ENCODE measurements at places on chromosomes 11 and 22. TPM values are rescaled to one million over a fixed set of nuclear protein-coding genes. Genes with fewer than 3 reads are reported as not detected.

CARNS1 gene
- 0.97 TPM for total RNA-seq

OR10G4 gene
- not detected for total RNA-seq

P2RY6 gene
- 12.2 TPM for total RNA-seq

MS4A12 gene
- total RNA-seq: not detected

SCN3B gene
- total RNA-seq: 0.11 TPM

MOV10L1 gene
- total RNA-seq: 0.43 TPM

HTR3A gene
- not detected for total RNA-seq

OR52I1 gene
- not detected for total RNA-seq

C1QTNF5 gene
- 53.2 TPM for total RNA-seq

FXYD6 gene
- total RNA-seq: 3.9 TPM

GLB1L2 gene
- 0.91 TPM for total RNA-seq

HIC2 gene
- total RNA-seq: 1.2 TPM

MYRF gene
- under 0.01 TPM for total RNA-seq

CCDC81 gene
- 1.1 TPM for total RNA-seq

DRICH1 gene
- 0.11 TPM for total RNA-seq

SYNGR1 gene
- 4.8 TPM for total RNA-seq

C11orf42 gene
- total RNA-seq: not detected

CASP4 gene
- total RNA-seq: 171 TPM

PANX2 gene
- 0.11 TPM for total RNA-seq

GRAP2 gene
- total RNA-seq: not detected

RIMBP3B gene
- 0.22 TPM for total RNA-seq

SOX10 gene
- total RNA-seq: not detected

EXPH5 gene
- total RNA-seq: 10.8 TPM

AQP11 gene
- total RNA-seq: 0.78 TPM

CARD18 gene
- not detected for total RNA-seq

SPON1 gene
- 3.6 TPM for total RNA-seq

IL17REL gene
- not detected for total RNA-seq

SLC37A2 gene
- total RNA-seq: 0.52 TPM

LRRC10B gene
- under 0.01 TPM for total RNA-seq

C22orf31 gene
- total RNA-seq: not detected

OR10A2 gene
- not detected for total RNA-seq

ASPHD2 gene
- 2.6 TPM for total RNA-seq

OR5B17 gene
- total RNA-seq: not detected

APLNR gene
- total RNA-seq: not detected

MTFP1 gene
- 3.1 TPM for total RNA-seq

OR52I2 gene
- total RNA-seq: not detected

TOB2 gene
- 31.6 TPM for total RNA-seq

MMP7 gene
- not detected for total RNA-seq

BDNF gene
- total RNA-seq: 5.0 TPM

CD6 gene
- total RNA-seq: not detected

TYR gene
- not detected for total RNA-seq

OR5P2 gene
- total RNA-seq: not detected

DTX4 gene
- total RNA-seq: 0.52 TPM
